ENCODE measurements at places on chromosomes 12 and 14.

DNA sequence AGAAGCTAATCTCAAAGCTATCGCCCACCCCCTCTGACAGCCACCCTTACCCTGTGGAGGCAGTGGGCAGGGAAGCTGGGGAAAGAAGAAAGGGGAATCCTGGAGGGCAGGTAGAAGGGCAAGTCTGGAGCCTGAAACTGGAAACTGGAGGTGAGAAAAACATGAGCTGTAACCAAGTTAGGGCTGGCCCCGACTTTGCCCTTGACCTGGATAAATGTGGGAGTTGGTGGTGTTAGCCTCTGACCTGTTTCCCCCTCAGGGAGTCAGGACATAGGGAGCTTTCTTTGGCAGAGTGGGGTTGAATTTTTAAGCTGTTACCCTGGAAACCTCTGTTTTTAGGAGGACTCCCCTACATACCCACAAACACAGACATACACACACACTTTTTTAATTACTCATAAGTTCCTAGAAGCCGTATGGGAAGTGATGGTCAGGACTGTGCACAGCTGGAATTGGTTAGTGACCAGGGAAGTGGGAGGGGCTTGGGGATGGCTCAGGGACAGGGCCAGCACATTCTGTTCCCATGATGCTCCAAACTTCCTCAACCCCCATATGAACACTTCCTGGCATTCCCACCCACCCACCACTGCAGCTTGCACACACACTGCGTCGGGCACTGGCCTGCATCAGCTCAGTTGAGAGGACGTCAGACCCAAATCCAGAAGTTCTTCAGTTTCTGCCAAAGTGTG lies 5.0 kb upstream of the MMP19 start:
- DNase-seq: no peak

DNA sequence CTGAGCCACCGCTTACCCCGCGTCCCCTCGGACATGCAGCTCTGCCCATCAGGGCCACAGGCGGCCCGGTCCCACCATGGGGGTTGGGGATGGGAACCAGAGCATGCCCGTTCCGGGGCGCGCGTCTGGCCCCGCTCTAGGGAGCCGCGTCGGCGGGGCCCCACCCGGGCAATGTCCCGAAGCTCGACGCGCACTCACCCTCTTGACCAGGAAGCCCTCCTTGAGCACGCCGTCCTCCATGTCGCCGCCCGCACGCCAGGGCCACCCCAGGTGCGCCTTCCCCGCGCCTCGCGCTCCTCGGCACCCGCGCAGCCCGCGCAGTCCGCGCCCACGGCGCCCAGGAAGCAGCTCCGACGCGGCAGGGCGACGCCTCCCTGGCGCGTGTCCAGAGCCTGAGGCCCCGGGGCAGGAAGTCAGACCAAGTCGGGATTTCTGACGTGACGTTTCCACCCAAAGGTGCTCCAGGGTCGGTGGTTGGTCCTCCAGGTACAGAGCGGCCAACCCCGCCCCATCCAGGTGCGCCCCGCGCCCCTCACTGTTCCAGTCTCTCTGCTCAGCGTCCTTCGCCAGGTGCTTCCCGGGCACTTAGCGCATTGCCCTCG lies at the start of gene PLEK2:
TSS of gene PLEK2 (minus strand) at position 346 of the 602 bp plus-strand sequence. CDS start at position 240, 106 bp downstream.
- peak; percentile 7 for DNase-seq

DNA sequence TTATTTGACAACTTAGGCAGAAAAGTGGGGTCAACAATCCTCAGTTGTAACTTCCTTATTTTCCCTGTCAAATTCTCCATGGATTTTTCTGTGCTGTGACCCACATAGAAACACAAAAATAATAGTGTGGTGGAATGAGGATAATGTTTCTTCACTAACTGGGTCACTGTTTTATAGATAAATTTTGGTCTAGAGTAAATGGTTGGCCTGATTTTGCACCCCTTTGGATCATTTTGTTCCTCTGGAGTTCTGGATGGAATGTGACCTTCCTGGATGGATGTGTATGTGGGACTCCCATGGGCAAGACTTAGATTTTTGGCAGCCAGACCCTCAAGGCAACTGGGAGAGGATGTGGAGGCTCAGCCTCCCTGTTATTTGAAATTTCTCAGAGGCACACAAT lies 52.7 kb upstream of the RNU6-8 start:
- no peak for DNase-seq

GRCh38 chr12:64683816-64684543 lies 73.7 kb downstream of the RASSF3 start:
- no peak for DNase-seq

DNA sequence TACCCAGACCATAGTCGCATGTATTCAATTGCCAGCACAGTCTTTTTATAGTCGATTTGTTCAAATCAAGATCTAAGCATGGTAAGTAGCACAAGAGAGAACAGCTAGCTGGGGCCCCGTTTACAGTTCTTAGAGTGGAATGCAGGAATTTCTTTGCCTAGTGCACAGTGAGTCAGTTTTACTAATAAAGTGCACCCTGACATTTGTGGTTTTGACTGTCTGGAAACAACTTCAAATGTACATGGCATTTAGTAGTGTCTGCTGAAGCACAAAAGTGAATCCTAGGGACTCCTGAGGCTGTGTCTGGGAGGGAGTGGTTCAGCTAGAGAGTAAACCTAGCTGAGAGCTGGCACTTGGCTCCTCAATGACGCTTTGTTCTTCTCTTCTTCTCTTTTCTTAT lies 64.9 kb downstream of the TMX1 start:
- DNase-seq: no peak

DNA sequence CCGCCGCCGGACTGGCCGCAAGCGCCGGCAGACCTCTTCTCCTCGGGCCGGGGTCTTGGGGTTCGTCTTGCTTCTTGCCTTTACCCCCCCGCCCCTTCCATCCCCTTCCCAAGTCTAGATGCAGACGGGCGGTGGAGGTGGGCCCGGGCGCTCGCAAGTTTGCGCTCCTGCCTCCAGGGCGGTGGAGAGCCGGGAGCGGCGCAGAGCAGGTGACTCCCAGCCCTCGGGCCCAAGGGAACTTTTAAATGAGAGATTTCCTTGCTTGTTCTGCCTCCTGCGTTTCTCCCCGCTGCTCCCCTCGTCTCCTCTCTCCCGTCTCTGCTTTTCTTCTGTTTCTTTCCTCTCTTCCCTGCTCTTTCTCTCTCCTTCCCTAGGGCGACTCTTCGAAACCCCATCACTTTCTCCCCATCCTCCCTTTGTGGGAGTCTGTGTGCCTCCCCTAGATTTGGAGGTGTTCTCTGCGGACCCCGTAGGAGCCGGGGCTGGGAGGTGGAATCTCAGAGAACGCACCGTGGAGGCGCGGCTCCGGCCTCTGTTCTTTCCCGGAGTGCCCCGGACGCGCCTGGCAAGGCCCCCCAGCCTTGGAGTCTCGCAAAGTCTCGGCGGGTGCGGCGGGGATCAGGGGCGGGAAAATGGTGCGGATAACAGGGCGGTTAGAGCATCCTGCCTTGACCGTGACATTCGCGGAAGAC lies 114.7 kb upstream of the MYL2 start:
- DNase-seq: no peak

- no peak for DNase-seq
Observed at GRCh38 chr14:20624495-20625070, 16.9 kb downstream of the OR6S1 start.

- no peak for DNase-seq
Observed at GRCh38 chr14:52033101-52033642, 35.7 kb downstream of the NID2 start.

Measured in NCI-H2081 treated with DMSO at 0.1 percent for 48 hours (cell line).